Muscle of back (tissue), 13 donors: ENCODE measurements at places on chromosomes 12 and 14.

DNA sequence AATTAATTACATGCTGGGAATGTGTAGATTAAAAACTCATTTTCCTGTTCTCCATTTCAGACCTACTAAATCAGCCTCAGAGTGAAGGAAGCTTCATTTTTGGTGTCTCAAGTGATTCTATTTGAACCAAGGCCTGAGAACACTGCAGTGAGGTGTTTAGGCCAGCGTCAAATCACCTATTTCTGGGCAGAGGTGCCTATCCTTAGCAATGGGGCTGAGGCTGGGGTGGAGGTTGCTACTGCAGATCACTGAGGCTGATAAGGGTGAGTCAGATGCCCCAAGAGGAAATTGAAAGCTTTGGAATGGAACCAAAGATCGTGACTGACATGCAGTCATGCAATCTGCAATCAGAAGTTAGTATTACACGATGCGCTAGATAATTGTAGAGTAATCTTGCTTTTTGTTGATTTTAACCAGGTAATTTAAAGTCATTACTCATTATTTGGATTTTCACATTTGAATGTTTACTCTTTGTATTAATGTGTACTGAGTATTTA is 4.4 kb downstream of the TXNRD1 start:
- DNase-seq, result no peak

DNA sequence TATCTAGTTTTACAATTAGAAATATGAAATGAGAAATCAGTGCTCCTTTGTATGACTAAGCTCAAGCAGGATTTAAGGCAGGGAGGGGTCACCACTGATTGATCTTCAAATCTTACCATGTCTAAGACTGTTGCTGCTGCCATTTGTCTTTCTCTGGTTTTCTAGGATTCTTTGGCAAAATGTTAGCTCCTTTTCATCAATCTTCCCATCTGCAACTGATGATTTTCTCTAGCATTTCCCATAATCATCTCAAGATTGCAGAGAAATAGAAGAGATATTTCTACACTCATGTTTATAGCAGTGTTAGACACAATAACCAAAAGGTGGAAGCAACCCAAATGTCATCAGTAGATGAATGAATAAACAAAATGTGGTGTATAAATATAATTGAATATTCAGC is 175.0 kb downstream of the RAD51B start:
- DNase-seq, result no peak

- no peak for DNase-seq
Observed at GRCh38 chr12:27243006-27243405, 1.1 kb upstream of the STK38L start.

- no peak for DNase-seq
Observed at GRCh38 chr12:115774148-115774895, 503.2 kb downstream of the MED13L start.

GRCh38 chr14:61575551-61576150 is 119.7 kb upstream of the HIF1A start:
- DNase-seq, result no peak

GRCh38 chr12:14828892-14829291 is 14.4 kb downstream of the ART4 start:
- no peak for DNase-seq

DNA sequence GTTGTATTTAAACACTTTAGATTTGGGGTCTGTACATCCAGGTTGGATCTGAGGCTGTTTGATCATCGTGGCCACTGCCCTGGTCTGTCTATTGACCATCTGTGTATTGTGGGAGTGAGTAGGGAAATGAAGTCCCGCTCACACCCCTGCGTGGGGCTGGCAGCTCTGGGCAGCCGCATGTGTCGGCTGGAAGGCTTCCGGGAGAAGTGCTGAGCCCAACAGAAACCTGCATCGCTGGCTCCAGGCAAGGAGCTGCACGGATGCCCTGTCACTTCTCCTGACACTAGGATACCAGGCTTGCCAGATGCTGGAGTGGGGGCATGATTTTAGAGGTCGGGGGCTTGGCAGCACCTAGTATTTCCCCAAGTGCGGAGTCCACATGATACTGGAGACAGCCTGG is 93.6 kb downstream of the PHETA1 start:
- no peak for DNase-seq

DNA sequence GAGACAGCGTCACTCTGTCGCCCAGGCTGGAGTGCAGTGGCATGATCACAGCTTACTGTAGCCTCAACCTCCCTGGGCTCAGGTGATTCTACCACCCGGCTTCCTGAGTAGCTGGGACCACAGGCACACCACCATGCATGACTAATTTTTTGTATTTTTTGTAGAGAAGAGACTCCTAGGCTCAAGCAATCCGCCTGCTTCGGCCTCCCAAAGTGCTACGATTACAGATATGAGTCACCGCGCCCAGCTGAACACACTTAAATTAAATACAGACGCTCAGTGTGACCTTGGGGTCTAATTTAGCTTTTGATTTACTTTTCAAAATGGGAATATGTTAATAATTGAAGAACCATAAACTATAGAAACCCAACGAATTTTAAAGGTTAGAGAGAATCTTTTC is 77.2 kb downstream of the C2CD5 start:
- DNase-seq, result no peak

DNA sequence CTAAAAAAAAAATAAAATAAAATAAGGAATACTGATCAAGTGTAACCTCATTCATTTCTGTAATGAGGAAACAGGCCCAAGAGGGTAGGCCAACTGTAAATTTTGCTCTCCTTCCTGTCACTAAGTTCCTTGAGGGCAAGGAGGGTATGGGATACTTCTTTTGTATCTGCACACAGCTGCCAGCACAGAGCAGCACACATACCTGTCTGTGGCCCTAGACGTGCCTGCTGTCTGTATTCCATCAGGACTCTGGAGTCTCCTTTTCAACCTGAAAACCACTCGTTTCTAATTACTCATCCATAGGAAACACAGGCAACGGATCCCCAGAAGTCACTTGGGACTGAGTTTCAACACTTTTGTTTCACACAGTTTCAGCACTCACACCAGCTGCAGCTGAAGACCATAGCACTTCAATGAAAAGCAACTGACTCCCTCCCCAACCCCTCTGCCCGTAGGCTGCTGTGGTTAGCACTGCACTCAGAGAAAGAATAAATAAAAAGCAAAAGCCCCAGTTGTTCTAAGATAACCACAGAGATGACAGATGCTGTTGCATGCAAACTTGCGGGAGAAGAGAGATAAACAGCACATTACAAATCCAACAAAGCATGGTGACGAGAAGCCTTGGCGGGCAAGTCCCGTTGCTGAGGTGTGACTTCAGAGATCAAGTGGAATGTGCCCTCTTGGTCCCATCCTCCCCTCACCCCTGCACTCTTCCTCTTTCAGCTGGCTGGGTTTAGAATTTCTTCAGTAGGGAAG is 24.9 kb downstream of the CRACR2A start:
- no peak for DNase-seq

DNA sequence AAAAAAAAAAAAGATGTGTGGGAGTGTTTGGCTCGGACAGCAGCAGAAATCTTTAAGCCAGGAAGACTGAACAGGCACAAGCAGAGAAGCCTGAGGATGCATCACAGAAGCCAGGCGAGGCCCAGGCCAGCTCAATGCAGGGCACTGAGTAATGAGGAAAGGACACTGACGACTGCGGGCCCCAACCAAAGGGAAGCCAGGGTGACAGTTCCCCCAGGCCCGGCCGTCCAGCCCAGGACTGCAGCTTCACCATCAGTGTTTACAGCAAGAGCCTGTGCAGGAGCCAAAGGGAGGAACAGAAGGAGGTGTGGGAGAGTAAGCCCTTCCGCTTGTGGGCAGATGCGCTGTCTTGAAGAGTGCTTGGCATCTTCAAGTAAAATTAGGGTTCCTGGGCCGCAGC is 205.3 kb upstream of the SFSWAP start:
- no peak for DNase-seq
